ENCODE measurements at places on chromosomes 3 and 15.
A peak's percentile ranks its signal among the peaks of the same experiment; 100 is the strongest.

DNA sequence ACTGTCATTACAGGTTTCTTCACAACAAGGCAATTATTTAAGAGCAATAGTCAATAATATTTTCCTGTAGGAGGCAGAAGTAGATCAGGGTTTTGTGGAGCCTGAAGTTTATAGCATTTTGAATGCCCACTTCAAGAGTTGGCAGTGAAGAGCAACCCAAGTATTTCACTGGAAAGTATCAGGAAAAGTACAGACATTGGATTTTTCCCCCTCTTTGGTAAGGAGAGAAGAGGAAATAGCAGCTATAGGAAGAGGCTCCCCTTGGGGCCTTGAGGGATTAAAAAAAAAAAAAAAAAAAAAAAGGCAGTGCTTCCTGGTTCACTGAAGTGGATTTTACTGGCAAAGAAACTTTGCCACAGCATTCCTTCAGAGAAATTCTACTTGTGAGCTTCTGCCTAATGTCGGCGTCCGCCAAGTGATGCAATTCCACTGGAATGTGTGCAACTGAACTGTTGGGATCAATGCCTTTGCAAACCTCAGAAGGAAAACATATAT, 5.7 kb upstream of the CNTN6 start:
- DNase-seq = no peak

GRCh38 chr15:28123408-28124023, 24.4 kb upstream of the OCA2 start:
- DNase-seq = peak; percentile 57

DNA sequence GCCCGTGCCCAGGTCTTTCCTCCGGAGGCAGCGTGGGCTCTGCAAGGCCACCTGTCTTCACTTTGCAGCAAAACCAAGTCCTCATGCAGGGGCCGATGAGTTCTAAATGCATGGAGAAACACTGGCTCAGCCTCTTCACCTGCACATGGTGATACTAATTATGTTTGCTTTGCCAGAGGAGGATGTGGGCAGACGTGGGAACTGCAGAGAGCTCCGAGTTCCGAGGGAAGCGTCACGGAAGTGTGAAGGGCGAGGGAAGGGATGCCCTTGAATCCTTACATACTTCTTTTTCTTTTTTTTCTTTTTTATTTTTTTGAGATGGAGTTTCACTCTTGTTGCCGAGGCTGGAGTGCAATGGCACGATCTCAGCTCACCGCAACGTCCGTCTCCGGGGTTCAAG, 74.8 kb downstream of the GABRG3 start:
- no peak for DNase-seq

DNA sequence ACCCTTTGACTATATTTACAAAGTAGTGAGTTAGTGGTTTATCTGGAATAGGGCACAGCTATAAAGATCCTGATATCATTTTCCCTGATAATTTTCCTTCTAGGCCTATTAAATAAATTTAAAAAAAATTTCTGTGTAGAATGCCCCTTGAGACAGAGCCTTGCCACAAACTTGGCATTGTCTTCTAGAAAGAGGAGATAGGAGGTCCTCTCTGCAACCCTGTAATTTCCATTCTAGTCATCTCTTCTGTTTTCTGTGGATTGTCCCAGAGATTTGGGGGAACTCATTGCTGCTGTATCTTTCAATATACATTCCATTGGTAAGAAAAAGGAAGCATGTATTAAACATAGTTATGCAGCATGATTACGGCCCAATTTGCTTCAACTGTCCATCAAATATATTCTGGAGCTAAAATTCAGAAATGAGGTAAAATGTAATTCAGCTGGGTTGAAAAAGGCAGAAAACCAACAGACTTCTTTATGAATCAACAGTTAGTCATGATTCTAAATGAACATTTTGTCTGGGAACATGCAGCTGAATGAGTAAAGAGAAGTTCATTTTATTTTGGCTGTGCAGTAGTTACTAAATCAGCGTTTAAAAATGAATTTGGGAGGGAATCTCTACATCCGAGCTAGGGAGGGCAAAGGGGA, 401.1 kb downstream of the NAALADL2 start:
- DNase-seq = no peak

DNA sequence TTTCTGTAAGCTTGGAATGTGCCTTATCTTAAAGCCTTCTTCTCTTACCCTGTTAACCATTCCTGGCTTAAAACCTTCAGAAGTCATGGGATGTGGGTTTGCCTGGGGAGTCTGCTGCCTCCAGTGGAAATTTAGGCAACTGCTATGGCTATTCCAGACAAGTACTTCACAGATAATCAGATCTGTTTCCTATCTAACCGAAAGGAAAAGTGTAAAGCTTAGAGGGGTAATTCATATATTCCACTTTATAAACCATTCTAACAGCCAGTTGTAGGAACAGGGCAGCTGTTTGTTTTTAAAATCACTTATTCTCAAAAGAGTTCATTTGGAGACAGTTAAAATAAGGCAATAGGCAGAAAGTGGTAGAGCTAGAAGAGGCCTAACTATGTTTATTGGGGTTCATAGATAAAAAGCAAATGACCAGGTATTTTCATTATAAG, 219.9 kb downstream of the TCF12 start:
- peak; percentile 12 for DNase-seq

- DNase-seq = no peak
Measured at GRCh38 chr3:141793476-141794260, 30.5 kb downstream of the GRK7 start.

GRCh38 chr15:38705436-38706219, 141.0 kb upstream of the RASGRP1 start:
- no peak for DNase-seq

DNA sequence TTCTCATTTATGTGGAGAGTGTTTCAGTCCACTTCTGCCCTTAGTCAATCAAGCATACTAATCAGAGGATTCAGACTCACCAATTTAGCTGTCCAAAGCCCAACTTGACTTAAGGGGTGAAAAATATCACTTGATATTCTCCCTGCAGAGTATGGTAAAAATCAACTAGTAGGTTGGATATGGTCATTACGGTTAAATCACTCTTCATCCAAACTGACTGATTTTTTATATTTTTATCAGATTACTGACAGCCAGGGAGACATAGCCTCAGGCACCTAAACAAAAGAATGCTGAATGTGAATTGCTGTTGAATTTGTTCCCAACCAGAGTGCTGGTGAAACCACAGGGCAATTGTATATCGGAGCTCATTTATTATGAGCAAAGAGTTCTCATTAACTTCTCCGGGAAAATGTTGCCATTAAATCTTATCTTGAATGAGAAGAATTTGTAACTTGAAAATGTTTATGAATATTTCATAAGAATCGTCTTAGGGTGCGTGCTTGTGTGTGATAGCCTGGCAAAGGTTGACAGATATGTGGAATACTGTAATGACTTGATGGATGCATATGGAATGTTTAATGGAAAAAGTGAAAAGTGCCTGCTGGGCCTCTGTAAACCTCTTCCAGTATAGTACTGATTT, 411.2 kb downstream of the NAALADL2 start:
- no peak for DNase-seq

DNA sequence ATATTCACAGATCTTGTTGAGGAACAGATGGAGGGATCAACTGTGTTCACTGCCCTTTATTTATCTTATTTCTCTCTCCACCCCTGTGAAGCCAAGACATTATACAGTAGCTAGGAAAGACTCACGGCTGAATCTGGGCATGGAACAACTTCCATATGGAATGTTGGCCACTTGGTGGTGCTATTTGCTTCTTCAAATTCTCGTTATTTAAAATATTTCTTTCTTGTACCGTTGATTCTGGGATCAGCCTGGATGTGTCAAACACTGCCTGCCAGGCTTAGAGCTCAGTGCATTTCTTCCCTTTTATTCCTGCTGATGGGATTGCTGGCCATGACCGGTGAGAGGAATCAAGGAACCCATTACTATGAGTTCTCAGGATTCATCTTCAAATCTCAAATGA, 17.5 kb upstream of the GASK1A start:
- DNase-seq = no peak

DNA sequence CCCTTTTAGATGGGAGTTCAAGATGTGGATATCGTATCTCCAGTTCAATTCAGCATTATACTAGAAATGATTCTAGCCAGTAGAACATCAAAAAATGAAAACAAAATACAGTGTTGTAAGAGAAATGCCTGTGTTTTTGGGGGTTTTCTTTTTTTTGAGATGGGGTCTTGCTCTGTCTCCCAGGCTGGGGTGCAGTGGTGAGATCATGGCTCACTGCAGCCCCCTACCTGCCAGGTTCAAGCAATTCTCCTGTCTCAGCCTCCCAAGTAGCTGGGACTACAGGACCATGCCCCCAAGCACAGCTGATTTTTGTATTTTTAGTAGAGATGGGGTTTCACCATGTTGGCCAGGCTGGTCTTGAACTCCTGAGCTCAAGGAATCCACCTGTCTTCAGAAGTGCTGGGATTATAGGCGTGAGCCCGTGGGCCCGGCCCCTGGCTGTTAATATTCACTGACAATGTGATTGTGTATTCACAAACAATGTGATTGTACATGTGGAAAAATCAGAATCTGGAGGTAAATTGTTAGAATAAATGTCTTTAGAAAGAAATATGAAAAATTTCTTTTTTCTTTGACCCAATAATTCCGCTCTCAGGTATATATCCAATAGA, 59.0 kb downstream of the ARIH1 start:
- no peak for DNase-seq

GRCh38 chr3:188006726-188007393, 147.1 kb upstream of the LPP start:
- no peak for DNase-seq

- DNase-seq = no peak
Measured at GRCh38 chr15:78564743-78565096, 600 bp upstream of the CHRNA5 start.

DNA sequence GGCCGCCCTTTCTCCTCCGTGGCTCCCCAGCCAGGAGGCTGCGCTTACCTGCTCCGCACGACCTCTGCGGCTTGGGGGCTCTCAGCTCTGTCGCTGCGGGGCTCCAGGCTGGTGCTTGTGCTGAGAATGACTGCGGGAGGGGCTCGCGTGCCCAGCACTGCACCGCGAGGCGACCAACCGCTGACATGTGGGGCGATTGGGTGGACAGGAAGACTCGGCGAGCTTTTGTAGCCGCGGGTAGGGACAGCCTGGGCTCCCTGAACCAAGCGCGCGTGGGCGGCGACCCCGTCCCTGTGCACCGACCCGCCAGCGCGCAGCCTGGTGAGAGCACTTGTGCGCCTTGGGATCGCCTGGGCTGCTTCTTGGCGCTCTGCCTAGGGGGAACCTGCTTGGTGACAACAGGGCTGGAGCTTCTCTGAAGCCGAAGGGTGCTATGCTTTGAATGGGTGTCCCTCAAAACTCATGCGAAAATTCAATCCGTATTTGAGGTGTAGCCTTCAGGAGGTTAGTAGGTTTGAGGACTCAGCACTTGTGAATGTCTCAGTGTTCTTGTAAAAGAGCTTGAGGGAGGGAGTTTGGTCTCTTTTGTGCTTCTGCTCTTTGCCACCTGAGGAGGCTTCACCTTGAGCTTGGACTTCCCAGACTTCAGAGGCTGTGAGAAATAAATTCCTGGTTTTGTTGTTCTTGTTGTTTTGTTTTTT, 50.4 kb downstream of the IL12A start:
- no peak for DNase-seq

GRCh38 chr3:34381243-34381642, 582.8 kb downstream of the PDCD6IP start:
- DNase-seq = no peak

DNA sequence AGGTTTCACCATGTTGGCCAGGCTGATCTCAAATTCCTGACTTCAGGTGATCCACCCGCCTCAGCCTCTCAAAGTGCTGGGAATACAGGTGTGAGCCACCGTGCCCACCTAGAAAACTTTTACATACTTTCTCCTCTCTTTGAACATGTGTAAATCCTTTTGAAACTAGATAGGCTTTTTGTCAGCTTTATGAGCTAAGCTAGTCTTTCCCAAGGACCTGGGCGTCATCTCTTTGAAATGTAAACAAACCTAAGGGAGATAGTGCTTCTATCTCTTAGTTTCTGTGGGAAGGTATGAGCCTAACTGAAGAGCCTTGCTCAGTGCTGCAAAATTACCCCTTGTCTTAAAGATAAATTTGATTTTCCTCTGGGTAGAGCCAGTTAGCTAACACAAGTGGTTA, 4.8 kb downstream of the CX3CR1 start:
- no peak for DNase-seq

GRCh38 chr15:96126859-96127258, 203.6 kb upstream of the NR2F2 start:
- no peak for DNase-seq

DNA sequence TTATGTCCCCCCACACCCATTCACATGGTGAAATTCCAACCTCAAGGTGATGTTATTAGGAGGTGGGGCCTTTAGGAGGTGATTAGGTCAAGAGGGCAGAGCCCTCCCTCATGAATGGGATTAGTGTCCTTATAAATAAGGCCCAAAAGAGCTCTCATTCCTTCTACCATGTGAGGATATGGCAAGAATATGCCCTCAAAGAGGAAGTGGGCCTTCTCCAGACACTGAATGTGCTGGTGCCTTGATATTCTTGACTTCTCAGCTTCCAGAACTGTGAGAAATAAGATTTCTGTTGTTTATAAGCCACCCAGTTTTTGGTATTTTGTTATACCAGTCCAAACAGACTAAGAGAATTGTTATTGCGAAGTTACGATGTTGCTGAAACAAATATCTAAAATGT, 94.4 kb downstream of the ANKRD28 start:
- no peak for DNase-seq

DNA sequence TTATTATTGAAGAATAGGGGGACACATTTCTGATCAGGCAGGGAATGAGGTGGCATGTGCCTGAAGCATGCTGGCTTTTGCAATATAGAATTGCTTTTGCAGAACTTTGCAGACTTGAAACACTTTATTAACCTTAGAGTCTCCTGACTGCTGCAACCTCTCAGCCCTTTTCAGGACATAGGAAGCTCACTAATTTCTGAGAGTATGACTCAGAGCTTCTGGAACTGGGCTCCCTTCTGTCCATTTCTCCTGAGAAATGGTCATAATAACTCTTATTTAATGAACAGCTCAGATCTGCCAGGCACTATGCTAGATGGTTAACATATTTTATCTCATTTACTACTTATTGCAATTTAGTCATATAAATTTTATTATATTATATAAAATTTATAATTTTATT, 38.6 kb upstream of the DGKG start:
- DNase-seq = no peak

DNA sequence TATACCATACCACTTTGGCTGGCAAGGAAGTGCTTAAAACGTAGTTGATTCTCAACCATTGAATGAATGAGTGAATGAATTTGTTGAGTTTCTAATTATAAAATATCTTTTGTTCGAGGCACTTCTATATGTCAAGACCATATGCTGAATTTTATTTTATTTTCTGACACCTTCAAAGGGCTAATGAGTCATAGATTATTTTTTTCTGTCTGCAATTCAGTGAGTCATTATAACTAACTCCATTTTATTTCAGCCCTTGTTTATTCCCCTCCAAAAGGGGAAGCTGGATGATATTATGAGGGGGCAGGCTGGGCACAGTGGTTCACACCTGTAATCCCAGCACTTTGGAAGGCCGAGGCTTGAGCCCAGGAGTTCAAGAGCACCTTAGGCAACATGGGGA, 142.4 kb downstream of the P2RY1 start:
- no peak for DNase-seq
